ENCODE measurements at places on chromosomes 13 and 19.

GRCh38 chr13:106246242-106246641 lies 289.2 kb downstream of the EFNB2 start:
- DNase-seq, result no peak

DNA sequence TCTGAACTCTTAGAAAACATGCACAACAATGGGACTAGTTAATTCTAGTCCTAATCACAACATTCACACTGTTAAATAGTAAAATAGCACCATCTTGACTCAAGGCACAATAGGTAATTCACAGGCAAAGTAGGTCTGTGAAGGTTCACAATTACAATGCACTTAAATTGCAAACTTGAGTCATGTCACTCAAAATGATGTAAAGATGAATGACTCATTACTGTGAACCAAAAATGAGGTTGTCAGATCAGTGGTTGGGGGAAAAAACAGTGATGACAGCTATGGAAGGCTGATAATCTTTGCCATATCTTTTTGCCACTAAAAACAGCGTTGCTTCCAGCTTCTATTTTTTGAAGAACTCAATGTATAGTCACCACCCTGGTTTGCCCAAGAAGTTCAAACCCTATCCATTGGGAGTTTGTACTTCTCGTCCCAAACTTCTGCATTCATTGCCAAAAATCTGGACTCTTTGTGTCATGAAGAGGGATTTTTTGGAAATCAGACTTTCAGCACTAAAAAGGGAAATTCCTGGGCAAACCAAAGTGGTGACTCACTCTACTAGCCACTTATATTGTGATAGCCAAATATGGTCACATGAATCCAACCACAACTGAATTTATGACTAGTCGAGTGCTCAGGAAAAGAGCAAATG lies 200.9 kb upstream of the TMTC4 start:
- no peak for DNase-seq

DNA sequence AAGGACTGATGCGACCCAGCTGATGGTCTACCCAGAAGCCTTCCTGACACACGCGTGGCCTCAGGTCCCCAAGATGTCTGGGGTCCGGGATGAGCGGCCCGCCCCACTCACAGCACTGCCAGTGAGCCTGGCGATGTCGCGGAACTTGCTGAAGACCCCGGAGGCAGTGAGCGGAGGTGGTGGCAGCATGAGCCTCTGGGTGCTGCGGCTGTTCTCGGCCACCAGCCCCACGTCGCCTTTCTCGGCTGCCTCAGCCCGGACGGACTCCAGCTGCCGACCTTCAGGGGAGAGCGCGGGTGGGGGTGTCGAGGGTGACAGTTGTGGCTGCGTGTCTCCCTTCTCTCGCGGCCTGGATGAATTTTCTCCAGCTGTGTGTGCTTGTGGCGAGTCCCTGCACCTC lies 26.8 kb upstream of the PLA2G4C start:
- DNase-seq, result no peak

DNA sequence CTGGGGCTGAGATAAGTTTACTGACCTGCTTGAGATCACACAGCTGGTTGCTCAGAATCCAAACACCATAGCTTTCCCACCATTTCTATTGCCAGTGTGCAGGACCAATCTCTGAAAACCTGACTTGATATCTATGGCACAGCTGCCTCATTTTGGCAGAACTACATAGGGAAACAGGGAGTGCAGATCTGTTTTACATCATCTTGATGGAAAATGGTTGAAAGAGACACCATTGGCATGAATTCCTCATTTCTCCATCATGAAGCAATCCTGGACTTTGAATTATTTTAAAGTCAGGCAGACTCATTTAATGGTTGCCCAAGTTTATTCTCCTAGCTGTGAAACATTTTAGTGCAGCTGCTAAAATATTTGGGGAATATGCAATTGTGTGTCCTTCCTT lies 1628.2 kb upstream of the SLC10A2 start:
- no peak for DNase-seq

- DNase-seq, result no peak
Observed at GRCh38 chr13:109114991-109115390, 485.6 kb downstream of the MYO16 start.

DNA sequence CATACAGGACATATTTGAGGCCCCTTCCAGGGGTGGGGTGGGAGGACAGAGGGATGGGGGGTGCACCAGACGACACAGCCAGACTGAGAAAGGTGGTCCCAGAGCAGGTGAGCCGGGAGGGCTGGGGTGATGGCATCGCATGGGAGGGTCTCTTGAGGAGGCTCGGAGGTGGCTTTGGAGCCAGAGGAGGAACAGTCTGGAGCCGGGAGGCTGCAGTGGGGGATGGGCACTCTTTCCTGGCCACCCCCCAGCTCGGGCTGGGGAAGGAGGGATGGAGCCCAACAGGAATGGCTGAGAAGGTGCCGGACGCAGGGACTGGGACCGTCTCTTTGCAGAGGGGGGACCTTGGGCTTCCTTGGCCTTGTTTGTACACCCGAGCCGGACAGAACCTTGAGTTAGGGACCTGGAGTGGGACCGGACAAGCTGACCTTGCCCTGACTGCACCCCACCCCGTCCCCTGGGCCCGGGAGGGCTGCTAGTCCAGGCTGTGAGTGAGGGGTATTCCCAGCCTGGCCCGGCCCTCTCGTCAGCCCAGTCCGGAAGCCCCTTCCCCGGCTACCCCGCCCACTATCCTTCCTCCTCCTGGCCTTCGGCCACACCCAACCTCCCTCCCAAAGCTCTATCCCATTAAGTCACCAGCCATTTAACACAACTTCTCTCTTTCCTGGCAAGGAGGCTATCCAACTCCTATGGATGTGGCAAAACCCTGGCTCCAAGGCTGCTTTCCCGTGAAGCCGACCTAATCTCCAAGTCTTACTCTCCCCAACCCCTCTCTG lies 816 bp upstream of the TBXA2R start:
- no peak for DNase-seq

DNA sequence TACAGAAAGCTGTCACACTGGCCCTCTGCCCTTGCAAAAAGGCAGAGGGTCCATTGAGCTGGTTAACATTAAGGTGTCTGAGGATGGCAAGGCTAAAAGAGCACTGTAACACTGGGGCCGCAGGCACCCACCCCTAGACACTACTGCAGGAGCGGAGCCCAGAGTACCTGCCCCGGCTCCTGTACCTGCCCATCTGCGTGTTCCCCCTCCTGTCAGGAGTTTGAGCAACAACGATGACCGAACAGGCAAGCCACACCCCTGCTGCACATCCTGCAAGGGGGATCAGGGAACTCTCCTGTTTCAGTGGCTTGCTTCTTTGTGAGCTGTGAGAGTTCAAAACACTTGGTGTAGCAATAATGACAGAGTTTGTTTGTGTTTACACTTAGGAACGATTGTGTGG lies 117.4 kb upstream of the STARD13 start:
- DNase-seq, result no peak

DNA sequence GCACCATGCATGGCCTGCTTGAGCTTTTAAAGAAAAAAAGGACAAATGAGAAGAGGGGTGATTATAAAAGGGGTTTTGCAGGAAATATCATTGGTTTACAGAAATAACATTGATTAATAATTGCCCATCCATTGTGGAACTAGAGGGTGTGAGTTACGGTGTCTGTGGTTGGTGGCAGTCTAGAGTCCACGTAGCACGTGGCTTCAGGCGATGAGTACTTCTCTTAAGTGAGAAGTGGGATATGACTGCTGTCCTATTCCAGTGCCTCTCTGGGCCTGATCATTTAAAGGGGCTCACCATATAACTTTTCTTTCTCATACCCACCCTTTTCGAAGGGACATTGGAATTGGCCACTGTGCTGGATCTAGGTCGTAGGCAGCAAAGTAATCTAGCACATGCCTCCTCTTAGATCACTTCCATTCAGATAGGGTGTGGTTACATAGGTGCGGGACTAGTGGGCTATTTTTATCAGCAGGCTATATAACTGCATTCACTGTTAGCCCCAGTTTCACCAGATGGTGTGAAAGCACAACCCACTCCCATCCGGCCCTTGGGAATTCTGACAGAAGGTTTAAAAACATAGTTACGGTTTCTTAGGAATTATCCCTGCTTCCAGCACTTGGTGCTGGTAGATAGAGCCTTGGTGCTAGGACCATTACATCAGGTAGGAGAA lies 19.9 kb downstream of the PPP5C start:
- DNase-seq, result no peak

DNA sequence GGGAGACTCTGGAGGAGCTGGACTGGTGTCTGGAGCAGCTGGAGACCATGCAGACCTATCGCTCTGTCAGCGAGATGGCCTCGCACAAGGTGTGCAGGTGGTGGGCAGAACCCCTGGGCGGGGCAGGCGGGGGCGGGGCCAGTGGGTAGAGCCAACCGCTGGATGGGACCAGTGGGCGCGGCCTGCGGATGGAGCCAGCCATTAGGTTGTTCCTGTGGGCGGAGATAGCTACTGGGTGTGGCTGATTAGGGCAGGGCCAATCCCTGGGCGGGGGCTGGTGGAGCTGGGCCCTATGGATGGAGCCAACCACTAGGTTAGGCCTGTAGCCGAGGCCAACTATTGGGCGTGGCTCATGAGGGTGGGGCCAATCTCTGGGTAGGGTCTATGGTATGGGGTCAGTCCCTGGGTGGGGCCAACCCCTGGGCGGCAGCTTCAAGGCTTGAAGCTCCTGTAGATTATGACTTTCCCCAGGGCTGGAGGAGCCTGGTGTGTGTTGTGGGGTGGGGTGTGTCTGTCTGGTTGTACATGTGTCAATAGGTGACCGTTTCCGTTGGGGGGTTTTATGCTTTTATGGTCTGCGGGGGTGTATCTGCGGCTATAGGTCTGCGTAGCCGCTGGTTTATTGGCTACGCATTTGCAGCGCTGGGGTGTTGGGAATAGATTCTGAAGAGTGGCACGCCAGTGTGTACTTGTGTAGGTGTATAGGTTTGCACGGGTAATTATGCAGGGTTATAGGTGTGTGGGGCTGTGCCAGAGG lies 30.7 kb downstream of the PDE4A start:
- DNase-seq, result no peak

- peak; percentile 71 for DNase-seq
Observed at GRCh38 chr19:55437410-55437809, 5.7 kb downstream of the SHISA7 start.

DNA sequence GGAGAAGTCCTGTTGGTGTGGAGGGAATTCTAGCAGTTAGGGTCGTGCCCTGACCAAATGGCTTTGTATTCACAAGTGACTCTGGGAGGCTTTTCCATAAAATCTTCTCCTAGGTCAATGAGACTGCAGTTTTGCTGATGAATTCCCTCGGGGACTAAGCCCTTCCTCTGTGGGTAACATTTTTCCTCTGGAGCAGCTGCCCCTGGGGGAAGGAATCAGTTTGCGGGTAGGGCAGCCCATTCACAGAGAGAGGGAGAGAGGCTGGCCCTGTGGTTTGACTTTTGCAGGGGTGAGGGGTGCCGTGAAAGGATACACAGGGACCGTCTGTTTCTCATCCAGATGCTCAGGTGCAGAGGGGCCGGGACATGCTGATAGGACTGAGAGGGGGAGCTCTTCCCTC lies 67.3 kb downstream of the ERICH6B start:
- no peak for DNase-seq

DNA sequence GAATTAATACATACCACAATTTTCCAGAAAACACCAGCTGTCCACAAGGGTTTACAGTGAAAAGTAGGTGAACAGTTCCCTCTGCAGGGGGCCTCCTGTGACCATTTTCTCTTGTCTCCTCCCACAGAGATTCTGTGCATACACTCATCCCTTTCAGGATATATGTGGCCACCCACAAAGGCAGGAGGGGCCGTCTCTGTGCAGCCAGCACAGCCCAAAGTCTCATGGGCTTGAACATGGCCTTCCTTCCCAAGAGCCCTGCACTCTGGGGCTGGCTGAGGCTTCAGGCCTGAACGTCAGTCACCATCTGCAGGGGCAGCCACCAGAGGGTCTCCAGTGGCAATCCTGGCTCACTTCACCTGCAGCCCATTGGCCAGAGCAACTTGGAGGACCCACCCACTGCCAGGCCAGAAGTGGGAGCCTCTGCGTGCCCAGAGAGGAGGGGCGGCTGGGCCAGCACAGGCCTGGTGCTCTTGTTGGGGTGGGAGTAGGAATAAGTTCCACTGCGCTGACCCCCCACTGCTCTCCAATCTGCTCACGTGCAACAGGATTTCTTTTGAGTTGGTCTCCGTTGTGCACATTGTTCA lies 25.1 kb downstream of the TMEM161A start:
- DNase-seq, result no peak
